ENCODE measurements at places on chromosomes 5 and 9. TPM values are rescaled to one million over a fixed set of nuclear protein-coding genes. Genes with fewer than 3 reads are reported as not detected.

Gene GLRA1
- total RNA-seq = not detected

Gene BHMT2
- not detected for total RNA-seq

Gene ISCA1
- 30.6 TPM for total RNA-seq

Gene RNF183
- total RNA-seq = not detected

Gene IFNA2
- total RNA-seq = not detected

Gene TEK
- total RNA-seq = 2.3 TPM

Gene PLK2
- 260 TPM for total RNA-seq

Gene NEUROG1
- total RNA-seq = not detected

Gene UGT3A2
- total RNA-seq = 0.86 TPM

Gene NIM1K
- 0.54 TPM for total RNA-seq

Gene ST6GALNAC6
- 30.4 TPM for total RNA-seq

Gene PCDHGA3
- total RNA-seq = 0.17 TPM

Gene LRRC70
- 0.64 TPM for total RNA-seq

Gene INVS
- total RNA-seq = 17.5 TPM

Gene COQ4
- total RNA-seq = 31.4 TPM

Gene PCDHGA6
- total RNA-seq = 0.41 TPM

Gene C9orf152
- 0.07 TPM for total RNA-seq

Gene SLC25A25
- 14.4 TPM for total RNA-seq

Gene ECM2
- total RNA-seq = 0.18 TPM

Gene MYMK
- total RNA-seq = not detected

Gene NCBP1
- total RNA-seq = 42.5 TPM

Gene SLC34A1
- not detected for total RNA-seq

Gene SLC28A3
- total RNA-seq = 0.29 TPM

Gene CCL27
- not detected for total RNA-seq

Gene CENPK
- 7.0 TPM for total RNA-seq

Gene TLE4
- total RNA-seq = 96.3 TPM

Gene CMYA5
- total RNA-seq = 1.5 TPM

Gene EQTN
- total RNA-seq = not detected

Gene AGPAT2
- total RNA-seq = 38.0 TPM

Gene ITGA2
- 35.9 TPM for total RNA-seq

Gene CYSTM1
- total RNA-seq = 46.3 TPM

Gene LMX1B
- total RNA-seq = 0.45 TPM

Gene TMEM215
- total RNA-seq = 3.0 TPM

Gene SPATA31D4
- total RNA-seq = not detected

Gene STARD4
- total RNA-seq = 68.5 TPM

Gene DNAH5
- total RNA-seq = 3.2 TPM

Gene MORN5
- not detected for total RNA-seq

Gene KIF3A
- total RNA-seq = 25.6 TPM

Gene OR2S2
- not detected for total RNA-seq

Gene SPINK13
- total RNA-seq = not detected

Gene LCN12
- total RNA-seq = not detected

All from astrocyte (in vitro differentiated cells and primary cell).